A172 (cell line): ENCODE measurements at places on chromosomes 4 and X.

DNA sequence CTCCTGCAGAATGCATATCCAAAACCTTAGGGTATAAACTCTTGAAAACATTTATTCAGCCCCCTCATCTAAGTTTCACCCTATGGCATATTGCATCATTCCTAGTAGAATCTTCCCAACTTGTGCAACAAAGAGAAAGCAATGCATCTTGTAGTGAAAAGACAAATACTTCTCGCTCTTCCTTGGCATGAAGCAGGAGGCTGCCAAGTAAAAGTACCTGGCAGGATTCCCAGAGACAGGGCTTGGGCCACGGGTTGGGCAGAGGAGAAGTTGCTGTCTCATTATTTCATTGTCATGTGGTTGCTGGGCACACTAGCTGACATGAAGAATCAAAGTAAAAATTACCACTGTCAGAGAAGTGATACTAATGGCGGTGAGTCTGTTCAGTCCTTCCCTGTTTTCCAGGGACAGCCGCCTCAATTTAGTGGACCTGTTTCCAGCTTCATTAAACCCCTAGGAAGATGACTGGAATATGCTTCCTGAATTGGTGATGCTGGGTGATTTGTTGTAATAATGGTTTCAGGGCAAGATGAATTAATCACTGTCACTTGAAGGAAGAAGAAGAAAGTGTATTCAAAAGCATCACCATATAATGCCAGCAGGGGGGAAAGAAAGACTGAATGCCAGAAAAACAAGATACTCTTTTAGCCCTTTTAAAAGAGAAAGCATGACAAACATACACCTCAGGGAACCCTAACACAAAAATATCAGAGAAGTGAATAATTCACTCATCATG is 380.5 kb upstream of the IGFBP7 start:
- DNase-seq: peak; percentile 41

DNA sequence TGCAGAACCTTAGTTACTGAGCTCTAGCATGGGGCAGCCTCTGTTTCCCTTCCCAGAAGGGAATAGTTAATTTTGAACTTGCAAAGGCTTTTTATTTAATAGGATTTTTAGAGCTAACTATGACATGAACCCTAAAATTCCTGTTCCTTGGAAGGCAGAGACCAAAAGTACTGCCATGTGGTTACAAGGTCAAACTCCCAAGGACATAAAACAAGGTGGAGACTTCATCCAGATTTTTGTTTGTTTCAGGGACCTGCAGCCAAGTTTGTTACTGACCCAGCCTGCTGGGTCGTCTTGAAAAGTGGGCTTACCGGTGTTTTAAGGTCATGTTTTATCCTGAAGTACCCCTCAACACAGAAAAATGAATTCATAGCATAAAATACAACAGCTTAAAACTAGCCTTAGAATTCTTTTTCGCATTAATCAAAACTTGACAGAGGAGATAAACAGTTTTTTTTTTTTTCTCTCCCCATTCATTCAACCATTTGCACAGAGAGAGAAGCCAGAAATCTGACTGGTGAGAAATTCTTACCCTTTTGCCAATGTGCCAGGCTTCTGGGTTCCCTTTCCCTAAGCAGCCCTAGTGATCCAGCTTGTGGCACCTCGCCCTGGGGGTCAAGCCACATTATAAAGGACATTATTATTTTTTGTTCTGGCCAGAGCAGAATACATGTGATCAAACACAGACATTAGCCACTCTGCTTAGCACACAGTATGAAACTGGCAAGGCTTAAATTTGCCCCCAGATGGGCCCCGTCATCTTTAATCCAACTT is 21.5 kb upstream of the GRPEL1 start:
- DNase-seq: no peak

- peak; percentile 54 for DNase-seq
Measured at GRCh38 chr4:30103455-30103854, 616.7 kb upstream of the PCDH7 start.

- peak; percentile 38 for DNase-seq
Measured at GRCh38 chr4:145299380-145300076, 119.1 kb upstream of the OTUD4 start.

- no peak for DNase-seq
Measured at GRCh38 chr4:189121336-189121735, 819.3 kb upstream of the FRG1 start.

DNA sequence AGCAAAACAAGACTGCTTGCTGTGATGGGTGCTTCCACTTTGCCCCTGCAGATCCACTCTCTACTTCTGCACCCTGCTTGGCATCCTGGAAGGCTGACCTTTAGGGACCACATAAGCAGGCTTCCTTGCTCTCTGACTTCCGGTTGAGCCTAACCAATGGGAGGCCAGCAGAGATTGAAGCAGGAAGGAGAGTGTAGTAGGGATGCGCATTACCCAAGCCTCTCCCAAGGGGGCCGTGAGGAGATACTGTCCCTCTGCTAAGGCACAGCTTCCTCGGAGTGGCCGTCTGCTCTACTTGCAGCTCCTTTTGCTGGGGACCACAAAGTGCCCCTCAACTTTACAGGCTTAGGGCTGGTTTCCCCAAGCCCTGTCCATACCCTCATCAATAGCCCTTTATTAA is 624.3 kb upstream of the TENM3 start:
- no peak for DNase-seq

DNA sequence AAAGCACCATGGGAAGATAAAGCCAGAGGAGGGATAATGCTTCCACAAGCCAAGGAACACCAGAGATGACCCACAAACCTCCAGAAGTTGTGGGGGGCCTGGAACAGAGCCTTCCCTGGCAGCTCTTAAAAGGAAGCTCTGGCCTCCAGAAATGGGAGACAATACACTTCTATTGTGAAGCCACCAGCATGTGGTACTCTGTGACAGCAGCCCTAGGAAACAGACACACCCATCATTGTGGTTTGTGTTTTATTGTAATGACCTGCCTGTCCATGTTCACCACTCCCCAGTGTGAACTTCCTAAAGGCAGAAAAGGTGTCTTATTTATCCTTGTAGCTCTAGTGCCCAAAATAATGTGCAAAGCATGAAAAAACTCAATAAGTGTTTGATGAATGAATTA is 264.1 kb upstream of the GATB start:
- DNase-seq: no peak

GRCh38 chr4:102253860-102254259 is 91.4 kb downstream of the SLC39A8 start:
- DNase-seq: no peak

DNA sequence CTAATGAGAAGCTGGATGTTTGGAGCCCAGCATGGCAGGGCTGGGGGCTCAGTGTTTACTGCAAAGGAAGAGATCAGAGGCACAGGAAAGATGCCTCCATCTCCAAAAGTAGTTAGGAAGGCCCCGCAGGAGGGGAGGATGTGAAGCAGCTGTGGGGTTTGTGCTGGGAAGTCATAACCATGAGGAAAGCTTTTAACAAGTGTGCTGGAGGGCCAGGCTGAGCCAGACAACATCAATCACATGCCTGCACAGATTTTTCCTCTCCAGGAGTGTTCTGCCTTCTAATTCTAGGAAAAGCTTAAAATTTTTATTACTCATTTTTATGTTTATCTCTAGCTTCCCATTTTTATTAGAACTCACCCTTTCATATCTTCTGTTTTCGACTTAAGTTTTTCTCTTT is 65.4 kb downstream of the GPR82 start:
- no peak for DNase-seq

DNA sequence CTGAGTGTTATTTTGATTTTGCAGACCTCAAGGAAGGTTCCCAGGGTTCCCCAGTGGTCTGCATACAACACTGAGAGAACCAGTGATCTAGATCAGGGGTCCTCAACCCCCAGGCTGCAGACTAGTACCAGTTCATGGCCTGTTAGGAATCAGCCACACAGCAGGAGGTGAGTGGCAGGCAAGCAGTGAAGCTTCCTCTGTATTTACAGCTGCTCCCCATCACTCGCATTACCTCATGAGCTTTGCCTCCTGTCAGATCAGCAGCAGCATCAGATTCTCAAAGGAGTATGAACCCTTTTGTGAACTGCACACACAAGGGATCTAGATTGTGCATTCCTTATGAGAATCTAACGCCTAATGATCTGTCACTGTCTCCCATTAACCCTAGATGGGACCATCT is 28.5 kb downstream of the EDNRA start:
- no peak for DNase-seq

DNA sequence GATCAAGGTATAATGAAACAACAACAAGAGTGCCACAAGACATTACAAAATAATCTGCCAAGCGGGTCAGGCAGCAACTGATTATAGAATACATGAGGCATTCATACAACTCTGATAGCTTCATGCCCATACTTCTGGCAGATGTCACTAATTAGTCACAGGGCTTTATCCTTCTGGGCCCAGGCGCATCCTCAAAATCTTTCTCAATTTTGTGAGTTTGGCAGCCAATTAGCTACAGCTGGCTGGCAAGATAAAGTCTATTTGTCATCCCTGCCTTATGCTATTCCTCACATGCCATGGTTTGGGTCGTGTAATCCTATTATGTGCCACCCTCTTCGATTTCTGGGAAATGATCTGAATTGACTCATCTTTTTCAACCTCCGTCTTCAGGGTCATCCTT is 254.3 kb downstream of the PACRGL start:
- no peak for DNase-seq

DNA sequence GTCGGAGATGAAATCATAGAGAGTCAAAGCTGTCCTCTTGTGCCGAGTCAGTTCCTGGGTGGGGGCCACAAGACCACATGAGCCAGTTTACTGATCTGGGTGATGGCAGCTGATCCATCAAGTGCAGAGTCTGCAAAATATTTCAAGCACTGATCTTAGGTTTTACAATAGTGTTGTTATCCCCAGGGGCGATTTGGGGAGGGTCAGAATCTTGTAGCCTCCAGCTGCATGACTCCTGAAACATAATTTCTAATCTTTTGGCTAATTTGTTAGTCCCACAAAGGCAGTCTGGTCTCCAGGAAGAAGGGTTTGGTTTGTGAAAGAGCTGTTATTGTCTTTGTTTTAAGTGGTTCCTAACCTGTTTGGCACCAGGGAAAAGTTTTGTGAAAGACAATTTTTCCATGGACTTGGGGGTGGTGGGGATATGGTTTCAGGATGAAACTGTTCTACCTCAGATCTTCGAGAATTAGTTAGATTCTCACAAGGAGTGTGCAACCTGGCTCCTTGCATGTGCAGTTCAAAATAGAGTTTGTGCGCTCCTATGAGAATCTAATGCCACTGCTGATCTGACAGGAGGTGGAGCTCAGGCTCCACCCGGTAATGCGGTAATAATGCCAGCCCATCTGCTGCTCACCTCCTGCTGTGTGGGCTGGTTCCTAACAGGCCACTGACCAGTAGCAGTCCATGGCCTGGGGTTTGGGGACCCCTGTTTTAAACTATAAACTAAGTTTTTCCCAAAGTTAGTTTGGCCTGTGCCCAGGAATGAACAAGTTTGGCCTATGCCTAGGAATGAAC is 29.2 kb downstream of the METAP1 start:
- no peak for DNase-seq

DNA sequence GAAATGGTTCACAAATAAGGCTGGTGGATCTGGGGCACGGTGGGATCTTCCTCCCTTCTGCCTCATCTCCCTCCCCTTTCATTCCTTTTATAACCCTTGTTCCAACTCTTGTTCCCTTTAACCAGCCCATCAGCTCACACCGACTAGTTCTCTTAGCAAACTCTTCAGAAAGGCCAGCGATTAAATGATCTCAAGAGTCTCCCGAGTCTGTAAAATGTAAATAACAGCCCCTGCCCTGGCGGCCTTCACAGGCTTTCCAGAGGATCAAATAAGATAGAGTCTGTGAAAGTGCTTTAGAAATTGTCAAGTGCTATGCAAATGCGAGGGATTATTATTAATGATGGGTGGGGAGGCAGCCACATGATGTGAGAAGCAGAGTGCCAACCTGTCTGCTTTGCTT is 27.1 kb downstream of the TSC22D3 start:
- DNase-seq: no peak

- DNase-seq: no peak
Measured at GRCh38 chr4:164945146-164945545, 32.3 kb downstream of the TRIM61 start.

- DNase-seq: no peak
Measured at GRCh38 chr4:80092088-80092487, 19.1 kb upstream of the ANTXR2 start.

GRCh38 chr4:66628146-66628545 is 917.2 kb downstream of the CENPC start:
- DNase-seq: no peak

GRCh38 chr4:17763931-17764330 is 17.5 kb downstream of the FAM184B start:
- no peak for DNase-seq

DNA sequence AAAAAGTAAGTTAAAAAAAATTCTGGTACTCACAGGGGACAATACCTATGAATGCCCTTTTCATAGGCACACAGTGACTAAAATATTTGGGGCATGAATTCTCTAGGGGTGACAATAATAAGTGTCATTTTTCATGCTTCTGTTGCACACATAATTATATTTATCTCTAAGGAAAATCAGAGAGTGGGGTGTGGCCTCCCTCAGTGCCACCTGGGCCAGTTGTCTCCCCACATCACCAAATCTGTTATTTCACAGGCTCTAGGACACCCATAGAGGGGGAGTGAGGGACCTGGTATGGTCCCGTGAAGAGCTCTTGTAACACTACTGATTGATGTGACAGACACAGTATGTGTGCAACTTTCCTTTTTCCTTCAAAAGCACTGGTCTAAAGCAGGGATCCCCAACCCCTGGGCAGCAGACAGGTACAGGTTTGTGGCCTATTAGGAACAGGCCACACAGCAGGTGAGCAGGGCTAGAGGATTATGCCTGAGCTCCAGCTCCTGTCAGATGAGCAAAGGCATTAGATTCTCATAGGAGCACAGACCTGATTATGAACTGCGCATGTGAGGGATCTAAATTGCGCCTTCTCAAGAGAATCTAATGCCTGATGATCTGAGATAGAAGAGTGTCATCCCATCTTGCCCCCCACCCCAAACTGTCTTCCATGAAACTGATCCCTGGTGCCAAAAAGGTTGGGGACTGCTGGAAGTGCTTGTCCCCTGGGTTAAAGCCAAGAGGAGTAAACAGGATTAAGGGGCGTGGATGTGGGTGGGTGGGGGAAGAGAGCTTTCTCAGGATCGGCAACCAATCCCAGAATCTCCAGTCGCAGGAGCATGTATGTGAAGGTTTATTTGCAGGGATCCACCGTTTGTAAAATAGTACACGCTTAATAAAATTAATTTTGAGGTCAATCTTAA is 856 bp downstream of the SLC9B1 start:
- no peak for DNase-seq

DNA sequence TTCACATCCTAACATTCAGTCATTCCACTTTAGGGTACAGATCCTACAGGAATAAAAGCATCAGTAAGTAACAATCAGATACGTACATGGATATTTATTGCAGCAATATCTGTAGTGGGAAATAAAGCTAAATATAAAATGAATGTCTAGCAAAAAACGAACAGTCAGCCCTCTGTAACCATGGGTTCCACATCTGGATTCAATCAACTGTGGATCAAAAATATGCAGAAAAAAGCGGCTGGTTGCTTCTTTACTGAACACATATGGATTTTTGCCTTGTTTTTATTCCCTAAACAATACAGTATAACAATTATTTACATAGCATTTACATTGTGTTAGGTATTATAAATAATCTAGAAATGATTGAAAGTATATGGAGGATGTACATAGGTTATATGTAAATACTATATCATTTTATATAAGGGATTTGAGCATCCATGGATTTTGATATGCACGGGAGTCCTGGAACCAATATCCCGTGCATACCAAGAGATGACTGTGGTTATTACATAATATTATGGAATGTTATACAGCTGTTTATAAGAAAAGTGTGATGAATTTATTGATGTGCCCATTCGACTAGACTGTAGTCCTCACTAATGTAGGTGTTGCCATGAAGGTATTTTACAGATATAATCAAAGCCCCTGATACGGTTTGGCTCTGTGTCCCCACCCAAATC is 132.8 kb downstream of the ARHGEF9 start:
- DNase-seq: no peak
